ENCODE measurements at places on chromosomes 11 and 22.

- DNase-seq, result no peak
Observed at GRCh38 chr11:41665441-41666360, 206.2 kb upstream of the LRRC4C start.

GRCh38 chr11:66194391-66194790 is 74.0 kb upstream of the RAB1B start:
- DNase-seq, result no peak

DNA sequence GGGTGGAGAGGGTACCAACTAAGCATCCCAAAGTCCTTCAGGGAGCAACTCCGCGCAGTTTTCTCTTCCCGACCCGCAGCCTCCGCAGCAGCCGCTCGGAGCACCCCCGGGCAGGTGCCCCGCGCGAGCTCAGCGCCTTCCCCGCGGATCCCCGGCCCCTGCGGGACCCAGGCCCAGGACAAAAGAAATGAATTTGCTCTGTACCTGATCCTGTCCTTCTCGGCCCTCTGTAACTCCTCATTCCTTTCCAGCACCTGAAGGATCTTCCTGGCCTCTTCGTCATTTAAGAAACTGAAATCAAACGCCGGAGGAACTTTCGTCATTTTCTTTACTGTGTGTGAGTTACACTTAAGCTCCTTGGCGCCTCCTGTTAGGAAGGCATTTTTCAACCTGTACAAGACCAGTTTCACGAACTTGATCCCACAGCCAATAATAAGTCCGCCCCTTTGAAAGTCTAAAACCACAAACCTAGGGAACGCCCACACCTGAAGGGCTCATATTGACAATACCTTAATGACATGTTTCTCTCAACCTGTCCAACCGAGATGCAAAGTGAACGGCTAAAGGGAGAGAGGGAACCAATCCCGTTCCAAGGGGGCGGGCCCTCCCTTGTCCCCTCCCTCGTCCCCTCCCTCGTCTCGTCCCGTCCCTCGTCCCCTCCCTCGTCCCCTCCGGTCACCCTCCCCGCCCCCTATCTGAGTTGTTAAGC is at the start of gene EXPH5:
Gene EXPH5 (minus strand): TSS at position 555 of the 709 bp plus-strand sequence. CDS start 232 bp downstream, at position 323.
- no peak for DNase-seq

GRCh38 chr11:96293109-96293508 is 49.9 kb downstream of the MAML2 start:
- DNase-seq, result no peak

DNA sequence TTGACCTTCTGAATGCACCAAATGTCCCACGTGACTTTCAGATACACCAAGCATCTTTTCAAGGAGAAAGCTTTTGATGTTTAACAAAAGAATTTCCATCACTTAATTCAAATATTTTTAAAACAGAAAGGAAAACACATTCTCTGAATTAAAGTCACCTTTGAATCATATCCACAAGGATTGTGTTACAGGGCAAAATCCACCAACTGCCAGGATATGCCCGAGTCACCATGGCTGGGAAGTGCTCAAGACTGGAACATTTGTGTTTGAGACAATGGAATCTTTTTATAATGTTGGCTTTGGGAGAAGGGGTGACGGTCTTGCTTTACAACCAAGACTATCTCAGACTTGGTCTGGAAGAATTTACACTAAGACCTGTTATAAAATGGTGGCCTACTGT is 40.8 kb downstream of the BID start:
- no peak for DNase-seq

- no peak for DNase-seq
Observed at GRCh38 chr11:116099541-116099940, 595.3 kb upstream of the CADM1 start.

- no peak for DNase-seq
Observed at GRCh38 chr22:19757140-19757984, 3.2 kb upstream of the TBX1 start.

DNA sequence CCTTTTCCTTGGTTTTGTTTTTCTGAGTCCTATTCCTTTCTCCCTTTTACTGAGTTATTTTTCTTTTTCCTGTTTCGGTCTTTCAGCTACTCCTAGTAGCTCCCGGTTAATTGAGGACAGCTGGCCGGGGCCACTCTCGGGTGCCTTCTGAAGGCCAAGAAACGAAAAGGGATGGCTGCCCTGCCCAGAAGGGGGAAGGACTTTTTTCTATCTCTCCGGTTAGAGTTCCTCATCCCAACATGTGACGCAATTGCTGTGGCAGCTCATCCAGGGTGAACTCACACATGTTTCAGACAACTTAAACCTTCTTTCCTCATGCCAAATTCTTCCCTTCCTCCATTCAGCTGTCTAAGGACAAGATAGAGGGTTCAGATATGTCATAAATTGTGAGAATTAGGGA is 83.6 kb downstream of the PIWIL4 start:
- DNase-seq, result no peak

DNA sequence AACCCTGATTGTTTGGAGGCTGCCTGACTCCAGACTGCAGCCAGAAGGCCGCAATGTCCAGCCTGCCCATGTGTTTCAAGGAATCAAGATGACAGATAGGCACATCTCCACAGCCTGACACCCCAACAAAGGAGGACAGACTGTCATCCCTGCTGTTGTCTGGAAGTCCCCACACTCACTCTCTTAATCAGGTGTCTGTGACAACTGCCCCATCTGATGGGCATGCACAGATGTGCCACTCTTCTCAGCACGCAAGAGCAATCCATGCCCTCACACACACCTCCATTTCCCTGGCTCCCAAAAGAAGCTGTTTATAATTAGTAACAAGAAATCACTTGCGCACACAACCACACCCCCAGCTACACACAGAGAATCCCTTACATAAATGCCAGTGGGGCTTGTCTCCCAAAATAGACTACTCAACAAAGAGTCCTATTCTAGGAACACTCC is 117.6 kb downstream of the C11orf58 start:
- no peak for DNase-seq

- no peak for DNase-seq
Observed at GRCh38 chr11:121240650-121241303, 51.8 kb upstream of the SC5D start.

- DNase-seq, result no peak
Observed at GRCh38 chr11:22190827-22191463, 1.9 kb upstream of the ANO5 start.

GRCh38 chr11:92329646-92330045 is 105.0 kb downstream of the FAT3 start:
- DNase-seq, result no peak

GRCh38 chr22:28497188-28497587 is 182.5 kb downstream of the TTC28 start:
- no peak for DNase-seq

DNA sequence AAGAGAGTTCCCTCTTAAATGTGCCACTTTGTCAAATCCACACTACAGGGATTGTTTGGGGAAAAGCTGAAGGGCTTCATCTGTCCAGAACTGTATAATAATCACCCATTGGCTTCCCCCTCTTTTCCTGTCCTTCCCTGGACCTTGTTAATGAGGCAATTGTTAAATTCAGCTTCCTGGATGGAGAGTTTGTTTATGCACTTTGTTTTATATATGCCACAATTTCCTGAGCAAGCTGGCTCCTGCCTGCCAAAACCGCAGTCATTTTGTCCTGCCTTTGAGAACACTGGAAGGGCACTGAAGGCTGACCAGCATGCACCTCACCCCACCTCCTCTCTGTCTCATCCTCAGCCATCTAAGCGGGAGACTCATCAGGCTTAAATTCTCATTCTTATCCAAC is 86.2 kb downstream of the MSANTD4 start:
- no peak for DNase-seq

GRCh38 chr11:68369756-68370155 is 57.4 kb downstream of the LRP5 start:
- no peak for DNase-seq

DNA sequence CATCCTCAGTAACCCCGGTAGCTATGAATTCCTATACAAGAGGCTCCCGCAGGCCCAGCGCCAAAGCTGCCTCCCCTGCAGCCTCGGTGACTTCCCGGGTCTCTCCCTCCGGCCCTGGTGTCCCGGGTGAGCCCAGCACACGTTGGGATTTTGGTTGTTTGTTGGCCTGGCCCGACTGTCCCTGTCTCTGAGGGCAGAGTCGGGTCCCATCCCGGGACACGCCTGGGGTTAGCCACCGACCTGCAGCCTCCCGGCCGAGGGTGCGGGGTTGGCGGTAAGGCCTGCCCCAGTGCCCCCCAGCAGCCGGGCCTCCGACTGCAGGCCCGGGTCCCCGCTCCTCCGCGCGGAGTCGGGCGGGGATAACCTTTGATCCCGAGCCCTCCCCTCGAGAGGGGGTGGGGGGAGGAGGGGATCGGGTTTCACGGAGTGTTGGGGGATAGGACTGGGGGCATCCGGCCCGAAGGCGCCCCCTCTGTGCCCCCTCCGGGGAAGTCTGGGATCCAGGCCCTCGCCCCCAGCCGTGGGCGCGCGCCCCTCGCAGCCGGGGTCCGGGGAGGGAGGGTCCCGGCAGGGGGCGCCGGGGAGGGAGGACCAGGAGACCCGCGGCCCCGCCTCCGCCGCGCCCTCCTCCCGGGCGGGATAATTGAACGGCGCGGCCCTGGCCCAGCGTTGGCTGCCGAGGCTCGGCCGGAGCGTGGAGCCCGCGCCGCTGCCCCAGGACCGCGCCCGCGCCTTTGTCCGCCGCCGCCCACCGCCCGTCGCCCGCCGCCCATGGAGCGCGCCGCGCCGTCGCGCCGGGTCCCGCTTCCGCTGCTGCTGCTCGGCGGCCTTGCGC is at the start of gene FBLN1:
Gene FBLN1 (plus strand): TSS at position 669 of the 835 bp plus-strand sequence. CDS start 103 bp downstream, at position 772.
- DNase-seq, result no peak

- no peak for DNase-seq
Observed at GRCh38 chr11:71420455-71421241, 27.5 kb downstream of the DHCR7 start.

GRCh38 chr11:115220423-115220822 is 283.8 kb downstream of the CADM1 start:
- no peak for DNase-seq

DNA sequence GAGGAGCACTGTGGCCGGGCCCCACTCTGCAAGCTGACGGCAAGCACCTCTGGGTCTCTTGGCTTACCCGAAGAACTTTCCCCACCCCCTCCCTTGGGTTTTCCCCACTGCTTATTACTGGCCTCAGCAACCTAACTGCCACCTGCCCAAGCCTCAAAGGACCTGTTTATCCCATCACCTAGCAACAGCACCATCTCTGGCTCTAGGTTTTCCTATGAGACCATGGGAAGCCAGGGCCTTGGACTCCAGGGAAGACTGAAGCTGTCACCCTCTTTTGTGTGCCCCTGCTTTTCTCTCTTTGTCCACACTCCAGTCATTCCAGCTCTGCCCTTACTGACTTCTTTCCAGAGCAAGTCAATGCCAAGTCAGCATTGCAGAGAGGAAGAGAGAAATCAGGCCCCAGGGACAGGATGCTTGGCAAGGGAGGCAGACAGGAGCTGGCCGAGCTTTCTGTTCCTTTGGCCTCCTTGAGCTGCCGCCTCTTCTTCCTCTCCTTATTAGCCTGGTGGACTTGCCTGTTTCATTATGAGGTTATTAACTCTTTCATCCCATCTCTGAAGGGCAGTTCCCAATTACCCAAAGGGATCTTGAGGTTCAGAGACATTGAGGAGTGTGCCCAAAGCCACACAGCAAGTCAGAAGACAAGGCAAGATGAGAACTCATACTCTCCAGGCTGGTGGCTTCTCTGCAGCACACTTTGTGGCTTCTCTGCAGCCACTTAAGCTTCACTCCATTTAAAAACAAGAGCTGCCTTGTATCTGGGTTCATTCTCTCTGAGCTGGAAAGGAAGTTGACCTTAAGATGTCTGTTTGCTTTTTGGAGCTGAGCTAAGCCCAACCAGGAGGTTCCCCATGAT is at the start of gene SMIM35:
Gene SMIM35 (minus strand): TSS at position 51 of the 856 bp plus-strand sequence. CDS start 206 bp downstream, outside the sequence.
- no peak for DNase-seq

DNA sequence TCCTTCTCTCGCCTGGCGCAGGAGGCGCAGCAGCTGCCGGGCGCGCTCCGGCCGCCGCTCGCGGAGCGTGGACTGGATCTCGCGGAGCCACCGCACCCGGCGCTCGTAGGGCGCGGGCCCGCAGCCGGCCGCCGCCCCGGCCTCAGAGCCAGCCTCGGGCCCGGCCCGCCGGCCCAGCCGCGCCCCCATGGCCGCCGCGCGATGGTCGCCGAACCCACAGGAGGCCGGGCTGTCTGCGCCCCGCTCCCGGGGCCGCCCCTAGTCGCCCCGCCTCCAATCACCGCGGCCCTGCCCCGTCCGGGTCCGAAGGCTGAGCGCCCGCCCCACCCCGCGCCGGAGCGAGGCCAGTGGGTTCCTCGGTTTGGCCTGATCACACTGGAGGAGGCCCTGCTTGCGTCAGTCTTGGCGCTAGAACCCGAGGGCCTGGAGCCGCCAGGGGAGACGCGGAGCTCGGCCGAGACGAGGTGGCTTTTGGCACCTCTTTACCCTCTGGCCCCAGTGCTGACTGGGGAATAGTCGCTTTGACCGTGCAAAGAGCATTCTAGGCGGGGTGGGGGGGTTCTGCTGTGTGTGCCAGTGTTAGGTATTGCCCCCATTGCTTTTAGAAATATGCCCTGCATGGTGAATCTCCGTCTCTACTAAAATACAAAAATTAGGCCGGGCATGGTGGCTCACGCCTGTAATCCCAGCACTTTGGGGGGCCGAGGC is at the start of gene LRRC75B:
Gene LRRC75B (minus strand): TSS at position 223 of the 708 bp plus-strand sequence. CDS start 34 bp downstream, at position 189.
- peak; percentile 56 for DNase-seq
